Amygdala (tissue), 56 donors: ENCODE measurements at places on chromosomes 6 and 20.

DNA sequence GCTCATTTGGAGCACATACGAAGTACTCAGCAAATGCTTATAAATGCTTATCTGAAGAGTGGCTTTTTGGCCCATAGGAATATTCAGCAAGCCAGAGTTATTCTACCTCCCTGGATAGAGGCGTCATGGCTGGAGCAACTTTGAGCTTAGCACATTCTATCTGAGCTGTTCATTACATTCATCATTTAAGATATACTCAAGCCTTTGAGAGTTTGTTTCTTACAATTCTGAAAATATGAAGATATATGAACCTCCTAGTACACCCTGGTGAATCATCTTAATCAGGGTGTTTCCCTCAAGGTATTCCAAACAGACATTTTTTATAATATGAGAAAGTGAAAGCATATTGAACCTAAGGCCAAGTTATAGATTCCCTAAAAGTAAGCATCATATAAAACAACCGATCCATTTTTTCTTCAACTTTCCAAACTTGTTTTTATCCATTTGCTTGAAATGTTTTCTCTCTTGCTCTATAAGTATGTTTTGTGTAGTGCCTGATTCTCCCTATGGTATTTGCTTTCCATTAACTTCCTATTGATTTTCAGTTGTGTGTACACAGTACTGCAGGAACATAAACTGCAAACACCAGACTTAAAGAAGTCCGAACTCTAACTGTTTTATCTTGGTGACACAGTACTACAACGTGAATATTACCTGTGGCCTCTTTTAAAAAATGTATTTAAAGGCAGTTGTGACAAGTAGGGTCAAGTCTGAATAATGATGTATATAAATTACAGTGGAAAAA lies 139.7 kb upstream of the PTPRK start:
- no peak for DNase-seq

DNA sequence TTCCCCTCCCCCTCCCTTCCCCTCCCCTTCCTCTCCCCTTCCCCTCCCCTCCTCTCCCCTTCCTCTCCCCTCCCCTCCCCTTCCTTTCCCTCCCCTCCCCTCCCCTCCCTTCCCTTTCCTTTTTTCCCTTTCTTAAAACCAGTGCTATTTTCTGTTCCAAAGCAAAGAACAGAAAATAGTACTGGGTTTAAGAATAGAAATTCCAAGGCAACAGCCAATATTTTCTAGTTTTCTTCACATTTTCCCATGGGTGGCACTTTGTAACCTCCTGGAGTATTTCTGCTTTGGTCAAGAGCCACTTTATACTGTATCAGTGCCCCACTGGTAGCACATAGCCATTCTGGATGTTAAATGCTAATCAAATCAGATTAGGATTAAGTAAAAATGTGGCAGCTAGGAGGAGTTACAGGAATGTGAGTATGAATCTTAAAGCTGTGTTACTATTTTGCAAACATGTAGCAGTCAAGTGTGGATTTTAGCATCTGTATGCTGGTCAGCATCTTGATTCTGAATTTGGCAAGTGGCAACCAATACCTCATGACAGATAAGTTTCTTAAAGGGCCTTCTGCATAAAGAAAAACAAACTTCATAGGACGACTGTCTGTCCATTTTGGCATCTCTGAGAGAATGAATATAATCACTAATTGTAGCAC lies 126.4 kb downstream of the CEP57L1 start:
- DNase-seq = no peak

- no peak for DNase-seq
Observed at GRCh38 chr6:14622085-14622484, 504.5 kb downstream of the CD83 start.

DNA sequence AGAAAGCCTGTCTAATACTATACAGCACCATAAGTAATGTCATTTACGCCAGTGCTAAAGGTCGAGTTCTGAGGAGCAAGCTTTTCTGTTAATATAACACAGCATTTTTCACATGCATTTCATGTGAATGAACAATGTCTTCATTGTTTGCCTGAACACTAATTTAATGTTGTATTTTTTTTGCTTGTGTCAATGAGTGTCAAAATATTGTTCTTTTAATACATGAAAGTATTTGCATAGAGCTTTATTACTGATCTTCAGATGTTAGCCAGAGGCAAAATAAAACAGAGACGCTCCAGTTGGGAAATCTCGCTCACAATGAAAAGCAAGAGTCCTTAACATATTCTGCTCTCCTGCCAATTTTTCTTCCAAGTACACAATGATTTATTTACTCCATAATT lies 151.8 kb downstream of the FOXC1 start:
- DNase-seq = no peak

GRCh38 chr6:125918681-125919566 lies 37.6 kb upstream of the HINT3 start:
- DNase-seq = no peak

DNA sequence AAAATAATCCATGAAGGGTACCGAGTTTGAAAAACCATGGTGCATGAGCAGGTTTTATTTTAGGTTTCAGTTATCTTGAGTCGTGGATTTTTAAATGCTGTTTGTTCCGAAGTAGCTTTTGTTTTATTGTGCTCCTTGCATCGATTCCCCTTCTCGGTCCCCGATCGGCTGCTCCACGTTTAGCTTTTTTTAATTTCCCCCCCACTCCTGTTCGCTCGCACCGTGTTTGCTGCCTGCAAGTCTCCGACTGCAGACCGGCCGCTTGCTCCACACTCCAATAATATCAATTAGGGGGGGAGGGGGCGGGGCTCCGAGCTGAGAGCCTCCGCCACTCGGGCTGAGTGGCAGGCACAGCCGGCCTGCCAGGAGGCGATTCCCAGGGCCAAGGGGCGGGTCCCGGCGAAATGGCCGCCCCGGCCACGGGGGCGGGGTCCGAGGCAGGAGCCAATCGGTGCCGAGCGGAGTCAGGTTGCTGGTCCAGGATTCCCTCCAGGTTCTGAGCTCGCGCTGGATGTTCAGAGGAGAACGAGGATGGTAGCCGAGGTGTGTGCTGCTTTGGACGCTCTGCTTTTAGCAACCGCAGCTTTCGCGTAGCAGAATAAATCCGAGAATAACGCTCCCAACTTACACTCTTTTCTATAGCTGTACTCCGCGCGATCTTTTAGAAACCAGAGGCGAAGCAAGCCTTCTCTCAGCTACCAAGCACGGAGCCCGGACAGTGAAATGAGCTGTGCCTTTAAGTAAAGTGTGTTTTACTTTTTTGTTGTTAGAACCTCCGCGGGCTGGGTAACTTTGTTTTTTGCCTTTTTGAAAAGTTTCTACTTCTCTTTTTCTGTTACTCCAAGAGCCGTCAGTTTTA lies at the start of gene EPHA7:
Gene EPHA7, minus strand, starts transcription at position 256 of the 859 bp plus-strand sequence. Its CDS starts 218 bp downstream, at position 38.
- peak; percentile 88 for DNase-seq

DNA sequence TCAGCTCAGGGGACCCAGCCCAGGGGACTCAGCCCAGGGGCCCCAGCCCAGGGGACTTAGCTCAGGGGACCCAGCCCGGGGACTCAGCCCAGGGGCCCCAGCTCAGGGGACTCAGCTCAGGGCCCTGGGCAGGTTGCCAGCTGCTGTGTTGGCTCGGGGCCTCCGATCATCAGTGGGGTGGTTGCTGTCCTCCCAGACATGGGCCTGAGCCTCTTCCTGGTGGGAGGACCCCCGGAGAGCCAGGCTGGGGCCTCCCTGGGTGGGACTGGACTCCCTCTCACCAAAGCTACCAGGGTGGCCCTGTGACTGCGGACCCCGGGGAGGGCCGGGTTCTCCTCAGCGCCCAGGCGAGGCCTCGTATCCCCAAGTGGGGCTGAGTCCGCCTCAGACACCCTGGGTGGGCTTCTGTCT lies 4.4 kb downstream of the COL20A1 start:
- DNase-seq = no peak

- DNase-seq = no peak
Observed at GRCh38 chr20:56592817-56593216, 36.3 kb upstream of the TFAP2C start.

DNA sequence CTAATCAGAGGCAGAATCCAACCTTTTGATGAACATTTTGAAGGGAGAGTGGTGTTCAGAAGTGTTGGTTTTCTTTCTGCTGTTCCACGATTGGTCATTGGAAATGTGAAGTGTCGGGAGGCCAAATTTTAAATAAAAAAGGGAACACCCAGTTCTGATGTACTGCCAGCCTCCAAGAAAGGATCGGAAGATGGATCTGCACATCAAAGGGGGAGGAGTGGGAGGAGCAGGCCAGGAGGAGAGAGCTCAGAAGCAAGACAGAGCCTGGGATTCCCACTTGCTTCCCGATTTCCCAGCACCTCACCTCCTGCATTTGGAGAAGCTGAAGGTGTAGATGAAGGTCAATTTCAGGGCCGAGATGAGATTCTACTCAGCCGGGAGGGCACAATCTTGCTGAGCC lies 55.9 kb upstream of the NAA20 start:
- DNase-seq = no peak

GRCh38 chr20:51331481-51331880 lies 211.0 kb downstream of the NFATC2 start:
- DNase-seq = no peak

DNA sequence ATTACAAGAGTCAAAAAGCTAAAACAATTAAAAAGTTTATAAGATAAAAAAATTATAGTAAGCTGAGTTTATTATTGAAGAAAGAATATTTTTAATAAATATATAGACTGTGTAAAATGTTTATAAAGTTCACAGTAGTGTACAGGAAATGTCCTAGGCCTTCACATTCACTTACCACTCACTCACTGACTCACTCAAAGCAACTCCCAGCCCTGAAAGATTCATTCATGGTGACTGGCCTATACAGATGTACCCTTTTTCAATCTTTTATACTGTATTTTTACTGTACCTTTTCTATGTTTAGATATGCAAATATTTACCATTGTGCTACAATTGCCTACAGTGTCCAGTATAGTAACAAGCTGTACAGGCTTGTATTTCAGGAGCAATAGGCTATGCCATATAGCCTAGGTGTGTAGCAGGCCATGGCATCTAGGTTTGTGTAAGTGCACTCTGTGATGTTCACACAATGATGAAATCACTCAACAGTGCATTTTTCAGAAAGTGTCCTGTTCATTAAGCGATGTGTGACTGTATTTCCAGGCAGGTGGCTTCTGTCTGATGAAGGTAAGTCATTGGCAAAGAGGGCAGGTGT lies 130.2 kb downstream of the BTBD3 start:
- DNase-seq = no peak

- DNase-seq = no peak
Observed at GRCh38 chr6:158684745-158685324, 35.0 kb downstream of the SYTL3 start.

- DNase-seq = no peak
Observed at GRCh38 chr6:75273009-75273408, 11.6 kb downstream of the TMEM30A start.

GRCh38 chr20:53621482-53622246 lies 28.0 kb upstream of the ZNF217 start:
- DNase-seq = no peak

GRCh38 chr20:34544109-34544796 lies 14.3 kb upstream of the MAP1LC3A start:
- DNase-seq = no peak

DNA sequence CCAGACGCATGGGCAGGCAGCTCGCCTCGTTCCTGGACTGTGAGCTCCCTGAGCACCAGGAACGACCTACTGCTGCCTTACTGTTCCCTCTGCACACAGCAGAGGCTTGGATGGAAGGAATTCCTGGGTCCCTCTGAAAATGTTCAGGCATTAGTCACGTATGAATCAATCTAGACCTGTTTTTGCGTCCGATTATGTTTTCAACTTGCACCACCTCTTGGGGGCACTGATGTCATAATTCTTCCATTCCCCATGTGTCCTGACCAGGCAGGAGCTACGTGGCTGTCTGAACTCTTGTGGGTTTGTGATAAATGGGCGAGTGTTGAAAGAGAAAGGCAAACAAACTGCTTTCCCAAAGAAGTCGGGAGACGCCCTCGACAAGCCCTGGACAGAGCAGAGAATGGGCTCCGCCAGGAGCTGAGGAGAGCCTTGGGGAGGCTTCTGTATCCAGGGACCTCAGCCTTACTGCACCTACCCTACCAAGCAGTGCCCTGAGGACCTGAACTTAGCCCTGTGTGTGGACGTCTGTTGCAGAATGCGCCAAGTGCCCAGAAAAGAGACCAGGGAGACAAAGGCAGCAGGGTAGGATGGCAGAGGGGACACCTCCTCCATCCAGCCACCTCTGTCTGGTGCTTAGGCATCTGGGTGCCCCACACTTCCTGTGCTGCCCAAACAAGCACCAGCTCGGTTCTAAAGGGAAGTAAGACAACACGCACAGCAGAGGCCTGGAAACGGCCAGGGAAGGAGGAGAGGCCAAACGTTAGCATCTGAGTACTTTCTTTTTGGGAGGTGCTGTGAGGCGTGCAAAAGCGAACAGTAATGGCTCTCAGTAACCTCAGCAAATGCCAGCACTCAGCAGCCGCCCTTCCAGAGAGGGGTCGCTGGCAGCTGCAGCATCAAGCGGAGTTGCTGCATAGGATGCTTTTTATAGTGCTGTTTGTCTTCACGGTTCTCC lies 124.2 kb downstream of the LY86 start:
- peak; percentile 6 for DNase-seq

DNA sequence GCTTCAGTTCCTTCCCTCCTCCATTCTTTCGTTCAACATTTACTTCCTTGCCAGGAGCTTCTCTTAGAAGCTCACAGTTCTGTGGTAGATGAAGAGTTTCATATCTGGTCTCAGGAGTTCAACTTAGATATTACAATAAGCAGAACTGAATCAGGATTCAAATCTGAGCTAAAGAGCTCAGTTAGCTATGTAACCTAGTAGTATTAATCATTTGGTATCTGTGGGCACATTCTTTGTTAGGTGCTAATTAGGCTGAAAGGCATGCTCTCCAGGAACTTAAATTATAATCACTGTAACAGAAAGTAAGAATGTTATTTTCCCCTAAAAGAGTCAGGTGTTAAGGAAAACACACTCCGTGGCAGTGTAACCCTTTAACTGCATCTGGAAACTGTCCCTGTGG lies 8.4 kb downstream of the ZNF76 start:
- no peak for DNase-seq

- no peak for DNase-seq
Observed at GRCh38 chr20:58129721-58130151, 98.7 kb downstream of the ANKRD60 start.

GRCh38 chr6:25363427-25363826 lies 84.3 kb downstream of the CARMIL1 start:
- DNase-seq = no peak

DNA sequence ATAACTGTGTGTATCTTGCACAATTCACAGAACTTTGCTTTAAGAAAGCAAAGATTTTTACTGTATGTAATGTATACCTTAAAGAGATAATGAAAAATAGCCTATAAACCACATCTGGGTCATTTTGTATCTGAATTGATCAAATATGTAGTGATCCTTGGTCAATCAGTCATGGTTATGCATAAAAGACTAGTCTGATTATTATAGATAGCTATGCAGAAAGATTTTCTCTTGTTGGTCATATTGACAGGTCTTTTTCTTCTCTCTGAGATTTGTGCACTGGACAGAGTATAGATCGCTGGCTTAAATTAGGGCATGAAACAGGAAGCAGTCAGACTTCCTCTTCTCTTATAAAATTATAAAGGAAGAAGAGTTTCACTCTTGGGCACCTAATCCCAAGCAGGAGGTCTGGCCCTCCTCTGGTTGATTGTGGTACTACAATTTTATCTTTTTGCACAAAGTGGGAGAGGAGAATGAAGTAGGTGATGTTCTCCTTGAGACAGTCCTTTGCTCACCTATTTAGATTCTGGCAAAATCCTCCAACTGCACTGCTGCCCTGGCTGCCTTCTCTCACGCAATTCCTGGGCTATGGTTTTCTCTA lies 380.9 kb upstream of the RGS17 start:
- no peak for DNase-seq
